ENCODE measurements at places on chromosomes 5 and 9.

DNA sequence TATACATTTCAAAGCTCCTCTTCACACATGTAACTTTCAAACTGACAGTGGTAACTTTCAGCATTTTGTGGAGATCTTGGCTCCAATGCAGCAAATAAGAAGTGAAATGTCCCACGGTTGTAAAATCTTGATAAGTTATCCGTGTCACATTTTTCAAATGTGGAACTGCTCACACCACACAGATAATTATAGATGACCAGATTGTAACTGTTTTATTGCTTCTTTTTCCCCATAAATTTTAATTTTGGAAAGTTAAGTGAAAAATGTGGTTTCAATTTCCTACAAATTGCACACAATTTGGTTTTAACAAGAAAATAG is 347.1 kb downstream of the EBF1 start:
- no peak for DNase-seq

- DNase-seq = no peak
These were observed 226.5 kb upstream of the ANKRD55 start for GRCh38 chr5:56459394-56460194.

GRCh38 chr5:180631549-180632383 is 17.6 kb downstream of the FLT4 start:
- no peak for DNase-seq

GRCh38 chr9:36530224-36530623 is 42.5 kb upstream of the MELK start:
- no peak for DNase-seq

DNA sequence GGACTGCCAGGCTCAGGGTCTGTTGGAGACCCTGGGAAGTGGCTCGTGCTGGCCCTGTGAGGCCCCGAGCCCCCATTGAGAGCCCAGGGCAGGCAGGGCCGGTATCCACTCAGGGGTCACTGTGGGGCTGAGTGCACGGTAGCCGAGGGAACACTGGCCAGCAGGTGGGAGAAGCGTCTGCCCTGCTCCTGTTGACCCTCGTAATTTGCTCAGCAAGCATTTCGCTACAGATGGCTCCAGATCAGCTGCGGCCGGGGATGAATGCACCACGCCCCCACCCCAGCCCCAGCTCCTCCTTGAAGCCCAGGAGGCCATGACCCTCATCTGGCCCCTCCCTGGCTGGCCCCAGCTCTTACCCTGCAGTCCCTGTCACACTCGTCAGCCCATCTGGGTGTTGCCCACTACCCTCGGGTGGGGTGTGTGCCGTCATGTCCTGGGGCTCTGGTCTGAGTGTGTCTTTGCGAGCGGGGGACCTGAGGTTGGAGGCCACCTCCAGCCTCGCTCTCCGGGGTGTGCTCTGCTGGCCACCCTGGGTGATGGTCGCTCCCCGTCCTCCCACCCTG is 6.1 kb upstream of the NRARP start:
- DNase-seq = no peak

DNA sequence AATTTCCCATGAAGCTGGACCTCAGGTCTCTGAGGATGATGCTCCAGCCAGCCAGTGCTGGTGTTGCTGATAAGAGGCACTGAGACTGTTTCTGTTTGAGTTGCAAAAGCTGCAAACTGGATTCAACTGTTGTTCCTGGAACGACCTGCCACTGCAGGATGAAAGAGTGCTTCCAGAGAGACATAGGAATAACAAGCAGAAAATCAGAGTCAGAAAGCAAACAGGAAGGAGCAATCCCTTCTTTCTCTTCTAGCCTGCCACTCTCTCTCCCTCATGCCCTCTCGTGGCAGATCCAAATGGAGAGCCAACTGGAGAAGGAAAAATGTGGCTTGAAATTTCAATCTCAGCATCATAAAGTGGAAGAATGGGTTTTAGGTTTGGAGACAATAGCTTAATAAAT is 110.4 kb downstream of the STARD4 start:
- DNase-seq = no peak

GRCh38 chr5:77869116-77869798 is 93.1 kb upstream of the TBCA start:
- DNase-seq = no peak

DNA sequence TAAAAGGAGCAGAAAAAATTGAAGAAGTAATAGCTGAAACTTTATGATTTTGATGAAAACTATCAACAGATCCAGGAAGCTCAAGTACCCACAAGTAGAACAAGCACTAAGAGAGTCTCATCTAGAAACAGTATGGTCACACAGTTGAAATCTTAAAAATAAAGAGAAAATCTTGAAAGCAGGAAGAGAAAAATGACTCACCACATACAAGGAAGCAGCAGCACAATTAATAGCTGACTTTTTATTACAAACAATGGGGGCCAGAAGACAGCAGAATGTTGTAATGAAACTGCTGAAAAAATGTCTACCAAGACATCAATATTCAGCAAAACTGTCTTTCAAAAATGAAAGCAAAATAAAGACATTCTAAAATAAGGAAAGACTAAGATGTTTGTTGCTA is 1108.3 kb upstream of the DMAC1 start:
- DNase-seq = no peak

DNA sequence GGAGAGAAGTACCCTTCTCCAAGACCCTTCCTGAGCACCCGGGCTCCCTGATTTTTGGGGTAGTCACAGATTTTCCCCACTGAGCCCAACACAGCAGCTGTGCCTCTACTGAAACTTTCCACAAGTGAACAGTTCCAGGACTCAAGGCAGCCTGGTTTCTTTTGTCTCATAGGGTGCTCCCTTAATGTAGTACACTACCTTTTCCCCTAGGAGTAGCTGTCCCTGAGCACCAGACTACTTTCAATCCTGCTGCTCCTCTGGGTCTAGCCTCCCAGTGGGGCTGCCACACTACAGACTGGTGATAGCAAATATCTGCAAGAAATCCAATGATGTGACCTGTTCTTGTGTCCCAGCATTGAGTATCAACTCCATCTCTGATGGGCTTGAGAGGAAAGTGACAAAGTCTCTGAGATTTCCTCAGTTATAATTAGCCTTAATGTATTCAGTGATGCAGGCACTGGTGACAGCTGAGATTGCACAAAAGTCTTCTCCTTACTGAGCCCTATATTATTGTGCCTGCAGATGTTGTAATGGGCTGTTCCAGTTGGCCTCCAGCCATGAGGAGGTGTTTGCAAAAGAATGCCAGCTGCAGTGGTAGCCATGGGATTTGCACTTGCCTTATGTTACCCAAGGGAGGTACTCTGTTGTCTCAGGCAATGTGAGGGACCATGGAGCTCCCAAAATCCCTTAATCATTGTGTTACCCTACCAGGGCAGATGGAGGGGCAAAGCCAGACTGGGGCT is 1802.5 kb downstream of the EFNA5 start:
- no peak for DNase-seq
